ENCODE measurements at places on chromosomes 7 and 10.

GRCh38 chr7:39910108-39910869 lies 39.8 kb upstream of the CDK13 start:
- DNase-seq = no peak

- no peak for DNase-seq
These were observed 2.3 kb downstream of the METTL27 start for GRCh38 chr7:73839743-73840714.

- DNase-seq = no peak
These were observed 145.7 kb upstream of the AHR start for GRCh38 chr7:17152721-17153120.

GRCh38 chr7:157775560-157776332 lies 438.9 kb downstream of the DNAJB6 start:
- no peak for DNase-seq

All from muscle of back (tissue), 13 donors.